ENCODE measurements at places on chromosomes 11 and 22.

DNA sequence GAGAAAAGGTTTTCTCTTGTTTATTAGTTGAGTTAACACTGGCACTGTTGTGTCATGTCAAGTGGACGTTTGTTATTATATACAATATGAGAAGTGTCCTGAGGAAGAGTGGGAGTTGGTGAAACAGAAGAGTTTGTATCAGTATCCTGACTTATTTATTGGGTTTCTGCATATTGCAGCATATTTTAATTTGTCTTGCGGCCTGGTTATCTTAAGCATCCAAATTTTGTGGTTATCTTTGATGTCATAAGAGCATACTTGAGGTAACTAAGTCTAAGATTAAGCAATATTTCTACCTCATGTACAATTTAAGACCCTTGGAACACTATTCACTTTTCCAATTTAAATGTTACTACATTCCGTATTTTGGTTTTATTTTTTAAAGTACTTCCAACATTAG lies 103.5 kb downstream of the DDX10 start:
- no peak for DNase-seq

DNA sequence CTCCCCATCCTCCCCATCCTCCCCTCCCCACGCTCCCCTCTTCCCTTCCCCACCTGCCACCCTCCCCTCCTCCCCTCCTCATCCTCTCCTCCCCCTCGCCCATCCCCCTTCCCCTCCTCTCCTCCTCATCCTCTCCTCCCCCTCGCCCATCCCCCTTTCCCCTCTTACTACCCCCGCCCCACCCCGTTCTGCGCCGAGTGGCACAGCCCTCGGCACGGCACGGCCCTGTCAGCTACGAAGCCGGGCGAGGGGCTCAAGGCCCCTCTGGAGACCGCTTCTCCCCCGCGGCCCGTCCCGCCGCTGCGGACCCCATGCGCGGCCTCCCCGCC lies 449.9 kb downstream of the OPCML start:
- no peak for DNase-seq

DNA sequence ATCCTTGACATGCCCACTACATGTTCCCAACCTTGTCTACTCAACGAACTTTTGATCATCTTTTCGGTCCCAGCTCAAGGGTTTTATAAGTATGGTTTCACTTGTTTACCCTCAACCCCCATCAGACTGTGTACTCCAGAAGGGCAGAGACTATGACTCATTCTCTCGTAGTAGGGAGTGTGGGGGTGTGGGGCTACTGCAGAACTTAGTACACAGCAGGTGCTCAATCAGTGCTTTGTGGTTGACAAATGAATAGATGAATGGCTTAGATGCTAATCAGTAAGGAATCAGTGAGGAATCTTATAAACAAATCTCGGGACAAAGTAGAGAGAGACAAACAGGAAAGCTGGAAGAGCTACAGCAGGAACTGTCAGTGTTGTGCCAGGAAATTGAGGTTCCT lies 151.7 kb upstream of the PLET1 start:
- no peak for DNase-seq

GRCh38 chr22:38911434-38911833 lies 39.4 kb upstream of the CBX6 start:
- no peak for DNase-seq

GRCh38 chr11:44698252-44698912 lies 28.4 kb upstream of the TSPAN18 start:
- no peak for DNase-seq

DNA sequence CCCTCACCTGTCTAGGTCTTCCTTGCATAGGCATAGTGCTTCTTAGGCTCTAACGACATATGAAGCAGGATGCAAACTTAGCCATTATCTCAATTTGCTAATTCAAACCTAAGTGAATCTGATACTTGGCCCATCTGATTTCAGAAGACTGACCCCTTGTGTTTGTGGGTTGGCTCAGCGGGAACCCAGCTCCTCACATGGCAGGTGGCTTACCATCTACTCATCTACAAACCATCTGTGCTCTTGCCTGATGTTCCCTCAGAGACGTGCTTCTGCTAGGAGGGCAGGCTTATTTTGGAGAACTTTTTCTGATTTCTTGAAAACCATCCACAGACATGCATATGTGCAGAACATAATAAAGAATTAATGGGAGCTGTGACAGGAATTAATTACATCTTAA lies 15.2 kb downstream of the ELMOD1 start:
- DNase-seq: no peak

DNA sequence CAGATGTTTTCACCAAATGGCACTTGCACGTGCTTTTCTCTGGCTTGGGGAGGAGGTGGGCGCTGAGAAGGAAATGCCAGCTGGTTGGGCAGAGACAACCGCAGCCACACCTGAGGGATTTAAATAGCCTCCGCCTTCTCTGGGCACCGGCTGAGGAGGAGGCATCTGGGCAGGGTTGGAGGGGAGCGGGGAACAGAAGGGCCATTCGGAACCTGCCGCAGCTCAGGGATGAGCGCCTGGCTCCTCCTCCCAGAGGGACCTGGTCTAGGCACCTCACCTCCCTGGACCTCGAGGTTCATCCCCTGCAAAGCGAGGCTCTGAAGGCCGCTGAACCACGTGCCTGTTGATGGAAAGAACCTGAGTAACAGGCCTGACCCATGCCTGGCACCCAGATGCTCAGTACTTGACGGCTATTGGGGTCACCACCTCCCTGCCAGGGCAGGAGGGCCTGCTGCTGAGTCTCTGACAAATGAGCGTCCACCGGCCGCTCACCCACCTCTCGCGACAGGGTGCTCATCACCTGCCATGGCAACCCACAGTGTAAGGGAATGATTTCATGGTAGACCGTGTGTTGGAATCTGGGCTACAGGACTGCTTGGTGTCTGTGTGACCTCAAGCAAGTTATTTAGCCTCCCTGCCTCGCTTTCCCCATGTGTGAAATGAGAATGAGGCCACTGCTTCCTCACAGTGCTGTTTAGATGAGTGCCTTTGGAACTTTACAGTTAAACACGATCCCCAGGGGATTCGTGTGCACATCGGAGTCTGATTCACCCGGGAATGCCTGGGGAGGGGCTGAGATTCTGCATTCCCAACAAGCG lies 2.0 kb upstream of the KDELR3 start:
- DNase-seq: no peak

GRCh38 chr11:19352072-19352770 lies 111.5 kb upstream of the E2F8 start:
- no peak for DNase-seq

DNA sequence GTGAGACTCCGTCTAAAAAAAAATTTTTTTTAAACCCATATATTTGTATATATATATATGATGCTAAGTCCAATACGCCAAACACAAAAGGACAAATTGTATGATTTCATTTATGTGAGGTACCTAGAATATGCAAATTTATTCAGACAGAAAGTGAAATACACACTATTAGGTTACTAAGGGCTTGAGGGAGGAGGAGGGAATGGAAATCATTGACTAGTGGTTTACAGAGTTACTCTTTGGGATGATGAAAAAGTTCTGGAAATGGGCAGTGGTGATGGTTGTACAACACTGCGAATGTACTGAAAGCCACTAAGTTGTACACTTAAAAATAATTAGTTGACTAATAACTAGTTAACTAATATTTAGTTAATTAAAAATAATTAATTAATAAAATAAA lies 36.2 kb upstream of the FGF3 start:
- no peak for DNase-seq
